ENCODE measurements at places on chromosomes 12 and 14.

GRCh38 chr12:130498589-130499385 is 161.1 kb downstream of the PIWIL1 start:
- no peak for DNase-seq

DNA sequence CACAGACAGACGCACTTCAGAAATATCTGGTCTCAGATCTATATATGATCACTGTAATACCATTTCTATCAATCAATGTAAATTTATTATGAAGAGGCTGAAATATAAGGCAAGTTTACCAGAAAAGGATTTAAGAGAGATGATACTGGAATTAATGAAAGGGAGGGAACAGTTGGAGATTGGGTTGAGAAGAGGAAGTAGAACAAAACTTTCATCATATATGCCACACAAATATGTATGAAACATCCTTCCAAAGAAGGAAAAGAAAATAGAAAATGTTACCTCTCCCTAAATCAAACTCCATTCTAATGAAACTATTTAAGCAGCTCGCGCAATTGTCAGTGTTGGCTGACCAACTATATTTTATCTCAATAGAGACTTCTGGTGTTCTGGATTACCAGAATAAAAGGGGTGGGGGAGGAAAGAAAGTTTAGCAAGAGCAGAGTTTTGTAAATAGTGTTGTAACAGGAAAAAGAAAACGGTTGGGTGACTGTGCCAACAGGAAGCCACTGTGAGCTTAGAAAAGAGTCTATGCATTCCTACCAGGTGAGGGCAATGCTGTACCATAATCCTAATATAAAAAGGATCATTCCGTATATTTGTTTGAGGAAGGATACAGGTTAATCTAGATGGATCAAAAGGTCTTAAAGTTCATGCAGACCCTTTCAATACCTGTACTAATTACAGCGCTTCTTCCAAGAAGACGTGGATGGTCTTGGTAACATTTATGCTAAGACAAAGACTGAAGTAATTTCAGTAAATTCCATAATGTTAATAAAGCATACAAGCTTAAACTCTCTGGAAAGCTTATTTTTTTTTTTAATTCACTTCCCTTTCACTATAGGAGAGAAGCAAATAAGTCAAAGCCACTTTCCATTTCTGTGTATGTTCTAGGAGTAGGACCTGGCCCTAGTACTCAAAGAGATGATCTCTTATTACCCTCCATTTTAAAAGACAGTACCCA is 14.5 kb upstream of the LLPH start:
- DNase-seq = peak; percentile 86

- no peak for DNase-seq
Observed at GRCh38 chr12:59075141-59075540, 154.8 kb upstream of the LRIG3 start.

GRCh38 chr12:58764100-58764953 is 156.0 kb downstream of the LRIG3 start:
- no peak for DNase-seq

DNA sequence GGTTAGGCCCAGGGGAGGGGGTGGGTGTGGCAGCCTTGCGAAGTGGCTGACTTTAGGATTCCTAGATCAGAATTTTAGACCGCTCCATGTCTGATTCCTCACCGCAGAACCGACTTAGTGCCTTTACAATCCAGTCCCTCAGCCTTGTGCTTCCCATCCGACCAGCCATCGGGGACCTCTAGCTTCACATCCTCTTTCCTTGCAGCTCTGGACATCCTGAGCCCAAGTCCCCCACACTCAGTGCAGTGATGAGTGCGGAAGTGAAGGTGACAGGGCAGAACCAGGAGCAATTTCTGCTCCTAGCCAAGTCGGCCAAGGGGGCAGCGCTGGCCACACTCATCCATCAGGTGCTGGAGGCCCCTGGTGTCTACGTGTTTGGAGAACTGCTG is 557 bp downstream of the COPS7A start:
- DNase-seq = peak; percentile 68

DNA sequence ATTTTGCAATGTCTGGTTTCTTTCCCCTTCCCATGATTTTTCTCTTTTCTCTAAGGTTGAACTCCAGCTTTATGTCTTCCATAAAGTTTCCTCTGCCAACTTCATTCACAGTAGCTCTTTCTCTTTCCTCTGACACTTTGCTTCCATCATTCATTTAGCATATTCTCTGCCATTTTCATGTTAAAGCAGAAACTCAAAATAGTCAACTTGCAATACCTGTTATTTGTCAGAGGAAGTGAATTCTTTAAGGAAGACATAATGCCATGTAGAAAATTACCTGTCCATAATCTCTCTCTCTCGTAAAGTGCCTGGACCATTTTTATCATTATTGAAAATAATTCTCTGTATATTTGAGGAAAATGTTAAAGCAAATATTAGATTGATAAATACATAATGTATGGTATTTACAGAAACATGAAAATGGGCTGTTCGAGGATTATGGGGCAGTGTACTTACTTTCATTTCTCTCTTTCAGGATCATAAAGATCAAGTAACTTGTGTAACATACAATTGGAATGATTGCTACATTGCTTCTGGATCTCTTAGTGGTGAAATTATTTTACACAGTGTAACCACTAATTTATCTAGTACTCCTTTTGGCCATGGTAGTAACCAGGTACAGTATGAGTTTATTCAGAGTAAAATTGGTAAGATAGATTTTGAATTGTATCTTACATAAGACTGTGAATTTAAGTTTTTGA is 12.6 kb downstream of the NEDD1 start:
- DNase-seq = no peak

DNA sequence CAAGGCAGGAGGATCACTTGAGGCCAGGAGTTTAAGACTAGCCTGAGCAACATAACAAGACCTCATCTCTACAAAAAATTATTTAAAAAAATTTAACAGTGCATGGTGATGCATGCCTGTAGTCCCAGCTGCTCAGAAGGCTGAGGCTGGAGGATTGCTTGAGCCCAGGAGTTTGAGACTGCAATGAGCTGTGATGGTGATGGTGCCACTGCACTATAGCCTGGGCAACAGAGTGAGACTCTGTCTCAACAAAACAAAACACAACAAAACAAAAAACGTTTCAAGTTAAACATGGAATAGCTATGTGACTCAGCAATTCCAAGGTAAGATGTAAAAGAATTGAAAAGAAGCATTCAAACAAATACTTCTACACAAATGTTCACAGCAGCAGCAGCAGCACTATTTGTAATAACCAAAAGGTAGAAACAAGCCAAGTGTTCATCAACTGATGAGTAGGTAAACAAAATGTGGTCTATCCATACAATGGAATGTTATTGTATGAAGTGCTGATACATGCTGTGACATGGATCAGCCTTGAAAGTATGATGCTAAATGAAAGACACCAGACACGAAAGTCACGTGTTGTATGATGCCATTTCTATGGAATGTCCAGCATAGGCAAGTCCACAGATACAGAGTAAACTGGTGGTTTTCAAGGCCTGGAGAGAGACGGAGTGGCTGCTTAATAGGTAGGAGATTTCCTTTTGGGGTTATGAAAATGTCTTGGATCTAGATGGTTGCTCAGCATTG is 31.4 kb downstream of the CFAP251 start:
- DNase-seq = peak; percentile 14

DNA sequence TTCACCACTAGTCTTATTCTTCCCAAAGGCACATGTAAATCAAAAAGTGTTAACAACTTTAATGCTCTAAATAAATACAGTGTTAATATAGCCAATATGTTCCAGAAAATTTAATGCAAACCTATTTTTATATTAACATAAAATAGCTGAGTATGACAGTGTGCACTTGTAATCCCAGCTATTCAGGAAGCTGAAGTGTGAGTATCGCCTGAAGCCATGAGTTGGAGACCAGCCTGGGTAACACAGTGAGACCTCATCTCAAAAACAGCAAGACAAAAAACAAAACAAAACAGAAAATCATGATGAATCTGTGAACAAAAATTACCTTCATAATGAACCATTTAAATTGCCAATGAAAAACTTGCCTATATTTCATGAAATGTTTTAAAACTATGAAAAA is 798.9 kb downstream of the SLC6A15 start:
- no peak for DNase-seq

GRCh38 chr14:101521473-101521915 is 39.8 kb upstream of the DIO3 start:
- no peak for DNase-seq

GRCh38 chr12:101696251-101697196 is 916 bp upstream of the CHPT1 start:
- DNase-seq = peak; percentile 9

- DNase-seq = peak; percentile 19
Observed at GRCh38 chr14:45254771-45255170, 1.8 kb upstream of the MIS18BP1 start.

GRCh38 chr14:66330916-66331315 is 155.3 kb upstream of the CCDC196 start:
- peak; percentile 48 for DNase-seq

- no peak for DNase-seq
Observed at GRCh38 chr12:66154776-66155175, 15.0 kb downstream of the TMBIM4 start.

DNA sequence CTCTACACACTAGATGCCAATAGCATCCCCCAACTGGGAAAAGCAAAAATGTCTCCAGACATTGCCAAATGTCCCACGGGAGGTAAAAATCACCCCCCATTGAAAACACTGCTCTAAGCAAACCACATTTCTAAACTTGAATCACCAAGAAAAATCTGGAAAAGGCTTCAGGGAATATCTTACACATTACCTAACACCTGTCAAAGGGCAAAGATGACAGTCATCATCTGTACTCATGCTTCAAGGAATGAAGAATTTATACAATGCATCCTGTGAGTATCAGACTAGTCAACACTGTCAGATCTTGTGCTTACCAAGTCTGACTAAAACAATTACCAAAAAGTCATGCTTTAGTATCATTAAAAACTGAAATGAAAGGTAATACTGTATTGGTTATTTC is 161.6 kb upstream of the SOX5 start:
- DNase-seq = peak; percentile 49

GRCh38 chr12:22799503-22799902 is 174.5 kb downstream of the ETNK1 start:
- no peak for DNase-seq

GRCh38 chr14:54808326-54809161 is 94.1 kb downstream of the GCH1 start:
- no peak for DNase-seq

GRCh38 chr14:92466059-92466458 is 47.5 kb upstream of the RIN3 start:
- no peak for DNase-seq

GRCh38 chr12:124390442-124391097 is 95.7 kb downstream of the RFLNA start:
- peak; percentile 61 for DNase-seq

- DNase-seq = no peak
Observed at GRCh38 chr12:76552343-76552938, 7.1 kb downstream of the OSBPL8 start.

- DNase-seq = peak; percentile 80
Observed at GRCh38 chr14:47715330-47715729, 39.9 kb upstream of the MDGA2 start.

GRCh38 chr12:75882421-75882820 is 149.2 kb downstream of the PHLDA1 start:
- no peak for DNase-seq

DNA sequence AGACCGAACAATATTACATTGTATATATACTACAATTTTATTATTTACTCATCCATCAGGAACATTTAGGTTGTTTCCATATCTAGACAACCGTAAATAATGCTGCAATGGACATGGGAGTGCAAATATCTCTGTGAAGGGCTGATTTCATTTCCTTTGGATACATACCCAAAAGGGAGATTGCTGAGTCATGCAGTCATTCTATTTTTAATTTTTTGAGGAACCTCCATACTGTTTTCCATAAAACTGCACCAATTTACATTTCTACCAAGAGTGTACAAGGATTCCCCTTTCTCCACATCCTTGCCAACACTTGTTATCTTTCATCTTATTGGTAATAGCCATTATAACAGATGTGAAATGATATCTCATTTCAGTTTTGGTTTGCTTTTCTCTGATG is 84.7 kb downstream of the SLC41A2 start:
- no peak for DNase-seq

DNA sequence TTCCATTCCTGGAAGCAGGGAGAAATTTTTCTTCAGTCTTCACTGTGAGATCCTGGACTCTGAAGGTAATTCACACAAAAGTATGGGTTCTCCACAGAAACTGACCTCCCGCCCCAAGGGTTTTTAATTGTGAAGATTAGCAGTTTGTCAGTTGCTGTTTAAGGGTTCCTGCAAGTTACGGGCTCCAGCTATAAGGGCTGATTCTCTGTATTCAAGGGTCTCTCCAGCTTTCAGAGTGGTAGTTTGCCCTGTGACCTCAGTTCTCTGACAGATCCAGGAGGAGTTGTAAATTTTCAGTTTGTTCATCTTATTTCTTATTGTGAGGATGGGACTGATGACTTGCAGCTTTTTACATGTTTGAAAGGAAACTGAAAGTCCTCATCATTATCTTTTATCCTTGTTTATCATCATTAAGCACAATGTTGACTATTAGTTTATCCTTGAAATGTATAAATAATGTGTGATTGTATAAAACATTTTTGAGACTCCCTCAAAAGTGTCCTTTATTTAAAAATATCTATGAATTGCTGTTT is 110.9 kb downstream of the SCAF11 start:
- DNase-seq = no peak

GRCh38 chr12:113846883-113847755 is 119.0 kb downstream of the RBM19 start:
- no peak for DNase-seq

- DNase-seq = no peak
Observed at GRCh38 chr12:54164387-54165145, 24.2 kb downstream of the SMUG1 start.

GRCh38 chr12:14066021-14066420 is 84.6 kb upstream of the GRIN2B start:
- no peak for DNase-seq

- DNase-seq = no peak
Observed at GRCh38 chr12:106455111-106455510, 97.6 kb downstream of the POLR3B start.

DNA sequence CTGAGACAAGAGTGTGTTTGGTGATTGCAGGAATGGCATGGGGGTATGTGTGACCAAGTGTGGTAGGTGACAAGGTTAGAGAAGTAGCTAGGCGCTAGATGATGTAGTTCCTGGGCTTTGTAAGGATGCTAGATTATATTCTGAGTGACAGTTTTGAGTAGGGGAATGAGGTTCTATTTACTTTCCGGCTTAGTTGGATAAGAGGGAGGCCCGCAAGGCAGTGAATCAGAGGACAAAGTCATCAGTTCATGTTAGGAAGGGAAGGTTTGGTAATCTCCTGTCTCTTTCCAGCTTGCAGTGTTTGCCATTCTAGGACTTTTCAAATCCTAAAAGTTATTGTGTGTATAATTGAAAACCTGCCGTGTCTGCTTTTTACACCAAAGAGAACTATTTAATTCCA is 45.0 kb downstream of the CFAP54 start:
- DNase-seq = no peak

GRCh38 chr12:121390856-121391255 is 9.1 kb upstream of the RNF34 start:
- no peak for DNase-seq

DNA sequence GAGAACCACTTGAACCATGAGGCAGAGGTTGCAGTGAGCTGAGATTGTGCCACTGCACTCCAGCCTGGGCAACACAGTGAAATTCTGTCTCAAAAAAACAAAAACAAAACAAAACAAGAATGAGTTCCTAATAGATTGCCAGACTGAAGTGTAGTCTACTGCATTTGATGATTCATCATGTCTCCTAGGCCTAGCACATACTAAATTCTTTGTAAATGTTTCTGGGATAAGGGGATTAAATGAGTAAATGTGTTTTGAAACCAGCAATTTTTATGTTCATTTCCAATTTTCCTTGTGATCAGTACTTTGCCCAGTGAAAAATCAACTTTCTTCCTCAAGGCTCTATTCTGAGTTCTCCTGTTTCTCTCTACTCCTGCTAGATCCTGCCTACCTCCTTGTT is 2.9 kb upstream of the DYRK2 start:
- no peak for DNase-seq

GRCh38 chr14:70934502-70935134 is 27.4 kb downstream of the PCNX1 start:
- no peak for DNase-seq
